ENCODE measurements at places on chromosomes 13 and 19.

DNA sequence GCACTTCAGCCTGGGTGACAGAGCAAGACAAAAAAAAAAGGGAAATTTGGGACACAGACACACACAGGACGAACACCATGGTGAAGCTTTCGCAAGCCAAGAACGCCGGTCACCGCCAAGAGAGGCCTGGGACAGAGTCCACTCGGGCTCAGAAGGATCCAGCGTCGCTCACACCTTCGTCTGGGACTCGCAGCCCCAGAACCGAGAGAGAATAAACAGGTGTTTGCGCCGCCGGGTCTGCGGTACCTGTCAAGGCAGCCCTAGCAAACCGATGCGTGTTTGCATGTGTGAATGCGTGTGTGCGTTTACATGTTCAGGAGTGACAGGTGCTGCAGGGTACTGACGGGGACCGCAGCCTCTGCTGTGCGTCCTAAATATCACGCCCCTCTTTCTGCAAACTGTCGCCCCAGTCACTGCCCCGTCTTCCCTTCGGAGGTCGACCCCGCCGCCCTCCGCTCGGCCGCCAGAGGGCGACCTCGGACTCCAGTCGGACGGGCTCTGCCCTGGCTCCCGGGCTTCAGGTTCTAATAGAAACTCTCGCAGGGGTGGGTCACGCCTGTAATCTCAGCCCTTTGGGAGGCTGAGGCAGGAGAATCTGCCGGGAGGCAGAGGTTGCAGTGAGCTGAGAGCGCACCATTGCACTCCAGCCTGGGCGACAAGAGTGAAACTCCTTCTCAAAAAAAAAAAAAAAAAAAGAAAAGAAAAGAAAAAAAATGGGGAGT lies 11.8 kb upstream of the CSNK1G2 start:
- peak; percentile 18 for DNase-seq

GRCh38 chr19:10061717-10062310 lies 24.3 kb upstream of the SHFL start:
- DNase-seq: no peak

GRCh38 chr13:68984688-68985319 lies 1122.8 kb upstream of the ATXN8OS start:
- no peak for DNase-seq

DNA sequence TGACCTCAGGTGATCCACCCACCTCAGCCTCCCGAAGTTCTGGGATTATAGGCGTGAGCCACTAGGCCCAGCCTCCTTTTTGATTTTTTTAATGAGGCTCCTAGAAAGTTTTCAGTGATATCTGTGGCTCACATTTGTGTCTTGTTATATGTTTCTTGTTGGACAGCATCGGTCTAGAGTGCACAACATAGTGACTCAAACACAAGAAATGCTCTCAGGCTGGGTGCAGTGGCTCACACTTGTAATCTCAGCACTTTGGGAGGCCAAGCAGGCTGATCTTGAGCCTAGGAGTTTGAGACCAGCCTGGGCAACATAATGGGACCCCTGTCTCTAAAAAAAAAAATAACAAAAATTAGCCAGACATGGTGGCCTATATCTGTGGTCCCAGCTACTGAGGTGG lies 8.2 kb downstream of the PHF11 start:
- no peak for DNase-seq

DNA sequence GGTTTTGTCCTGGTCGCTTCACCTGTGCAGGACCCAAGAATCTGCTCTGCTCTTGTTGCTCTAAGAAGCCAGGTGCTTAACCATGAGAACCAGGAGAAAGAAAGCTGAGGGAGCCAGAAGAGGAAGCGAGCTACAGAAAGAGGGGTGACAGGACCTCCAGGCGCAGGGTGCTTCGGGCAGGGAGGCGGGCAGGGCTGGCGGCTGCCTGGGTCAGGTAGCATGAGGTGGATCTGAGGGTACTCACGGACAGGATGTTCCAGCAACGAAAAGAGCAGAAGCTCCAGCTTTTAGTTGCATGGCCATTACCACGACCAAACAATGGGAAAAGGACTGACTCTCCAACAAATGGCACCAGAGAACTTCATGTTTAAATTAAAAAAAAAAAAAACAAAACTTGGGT lies 59.9 kb downstream of the ZNF724 start:
- no peak for DNase-seq

DNA sequence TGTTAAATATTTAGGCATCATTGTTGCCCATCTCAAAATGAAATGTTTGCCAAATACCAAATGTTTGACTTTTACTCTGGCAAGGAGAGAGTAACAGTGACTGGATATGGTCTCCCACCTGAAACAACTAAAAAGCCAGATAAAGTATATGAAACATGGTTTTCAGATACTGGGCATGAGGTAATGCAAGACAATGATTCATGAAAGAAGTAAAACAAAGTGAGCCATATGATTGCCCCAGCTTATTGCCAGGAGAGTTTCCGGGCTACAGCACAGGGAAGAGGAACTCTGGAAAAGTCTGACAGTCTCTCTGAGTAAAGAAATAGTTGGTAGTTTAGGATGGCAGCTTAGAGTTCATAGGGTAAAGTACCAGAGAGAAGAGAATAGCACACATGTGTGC lies 354.6 kb downstream of the DNAJC15 start:
- DNase-seq: no peak

GRCh38 chr13:52847682-52848432 lies 583 bp downstream of the PCDH8 start:
- DNase-seq: no peak

GRCh38 chr19:42467183-42467760 lies 24.5 kb upstream of the CXCL17 start:
- no peak for DNase-seq

GRCh38 chr13:42788601-42789000 lies 7.2 kb downstream of the FAM216B start:
- no peak for DNase-seq

GRCh38 chr13:43363156-43363953 lies 340.0 kb downstream of the DNAJC15 start:
- DNase-seq: no peak

DNA sequence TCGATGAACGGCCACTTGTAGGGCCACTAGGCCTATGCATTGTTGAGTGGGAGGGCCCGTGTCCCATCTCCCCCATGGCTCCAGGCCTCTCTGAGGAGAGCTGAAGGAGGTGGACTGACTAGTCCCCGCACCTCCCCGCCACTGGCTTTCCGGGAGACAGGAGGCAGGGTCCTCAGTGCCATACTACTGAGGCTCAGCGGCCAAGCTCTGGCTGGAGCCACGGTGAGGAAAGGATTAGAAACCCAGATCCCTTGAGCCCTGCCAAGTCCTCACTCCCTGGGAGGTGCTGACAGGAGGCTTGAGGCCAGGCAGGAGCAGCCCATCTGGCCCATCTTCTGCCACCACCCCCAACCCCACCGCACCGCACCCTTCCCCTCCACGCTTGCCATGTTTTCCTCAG lies 29.0 kb downstream of the CCDC8 start:
- DNase-seq: no peak

DNA sequence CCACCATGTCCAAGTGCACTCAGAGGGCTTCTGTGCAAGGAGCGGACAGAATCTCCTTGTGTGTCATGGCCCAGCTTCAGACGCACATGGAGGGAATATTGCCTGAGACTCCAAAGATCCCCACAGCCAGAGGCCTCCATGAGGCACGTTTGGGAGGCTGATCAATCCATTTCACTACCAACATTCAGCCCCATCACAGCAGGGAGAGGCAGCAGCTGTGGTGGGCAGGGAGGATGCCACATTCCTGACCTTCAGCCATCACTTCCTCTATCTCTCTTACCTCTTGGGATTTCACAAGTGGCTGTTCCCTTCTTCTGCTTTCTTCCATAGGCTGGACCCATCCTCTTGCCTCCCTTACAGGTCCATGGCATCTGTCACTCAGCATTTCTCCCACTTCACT lies 82.4 kb upstream of the MBNL2 start:
- no peak for DNase-seq

DNA sequence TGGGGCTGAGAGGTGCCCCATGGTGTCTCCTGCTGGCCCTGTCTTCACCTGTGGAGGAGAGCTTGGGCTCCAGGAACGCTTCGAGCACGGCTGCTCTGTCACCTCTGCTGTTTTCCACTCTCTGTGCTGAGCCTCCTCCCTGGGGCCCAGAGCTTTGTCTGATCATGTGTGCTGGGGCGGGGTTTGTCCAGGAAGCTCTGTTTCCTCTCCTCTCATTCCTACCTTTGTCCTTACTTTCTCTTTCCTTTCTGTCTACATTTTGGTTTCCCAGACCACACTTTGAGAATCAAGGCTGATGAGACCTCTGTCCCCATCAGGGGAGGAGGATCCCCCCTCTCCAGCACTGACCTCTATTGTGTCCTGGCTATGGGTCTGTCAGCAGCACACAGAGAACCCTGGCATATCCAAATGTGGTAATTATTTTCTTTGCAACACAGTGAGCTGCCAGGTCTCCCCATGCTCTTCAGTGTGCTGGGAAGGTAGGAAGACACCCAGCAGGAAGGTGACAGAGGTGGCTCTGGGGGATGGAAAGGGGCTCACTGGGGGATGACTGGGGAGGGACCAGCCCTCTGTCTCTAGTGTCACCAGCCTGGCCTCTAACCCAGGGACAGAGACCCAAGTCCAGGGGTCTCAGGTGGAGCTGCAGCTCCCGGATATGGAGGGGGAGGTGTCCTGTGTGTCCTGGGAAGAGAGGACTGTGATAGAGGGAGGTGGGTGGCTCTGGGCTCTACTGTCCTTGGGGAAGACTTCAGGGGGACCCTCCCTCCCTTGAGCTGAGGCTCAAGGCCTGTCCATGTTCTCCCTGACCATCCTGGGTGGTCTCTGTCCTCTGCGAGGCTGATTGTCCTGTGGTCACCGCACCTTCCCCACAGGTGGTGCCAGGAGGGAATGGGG lies at the start of gene CEACAM1:
Gene CEACAM1, minus strand, starts transcription at position 128 of the 894 bp plus-strand sequence. Its CDS starts 107 bp downstream, at position 21.
- DNase-seq: no peak

Measured in anterior cingulate cortex (tissue), 58 donors.